ENCODE measurements at places on chromosomes 16 and 17.

GRCh38 chr16:84943620-84944019 lies 67.7 kb downstream of the ZDHHC7 start:
- DNase-seq = no peak

DNA sequence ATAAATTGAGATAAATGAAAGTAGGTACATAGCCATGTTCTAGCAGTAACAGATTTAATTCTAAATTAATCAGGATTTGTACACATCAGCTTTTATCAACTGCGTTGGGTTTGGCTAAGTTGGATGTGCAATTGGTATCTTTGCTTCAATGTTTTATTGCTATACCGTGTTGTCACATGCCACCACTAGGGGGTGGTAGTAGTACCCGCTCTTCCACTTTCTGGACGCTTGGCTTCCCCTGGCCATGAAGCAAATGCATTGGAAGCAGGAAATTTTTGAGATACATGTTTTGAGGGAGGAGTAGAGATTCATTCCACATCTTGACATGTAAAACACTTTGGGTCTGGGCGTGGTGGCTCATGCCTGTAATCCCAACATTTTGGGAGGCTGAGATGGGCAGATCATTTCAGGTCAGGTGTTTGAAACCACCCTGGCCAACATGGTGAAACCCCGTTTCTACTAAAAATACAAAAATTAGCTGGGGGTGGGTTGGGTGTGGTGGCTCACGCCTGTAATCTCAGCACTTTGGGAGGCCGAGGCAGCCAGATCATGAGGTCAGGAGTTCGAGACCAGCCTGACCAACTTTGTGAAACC lies 58.6 kb downstream of the EMP2 start:
- DNase-seq = peak; percentile 64

DNA sequence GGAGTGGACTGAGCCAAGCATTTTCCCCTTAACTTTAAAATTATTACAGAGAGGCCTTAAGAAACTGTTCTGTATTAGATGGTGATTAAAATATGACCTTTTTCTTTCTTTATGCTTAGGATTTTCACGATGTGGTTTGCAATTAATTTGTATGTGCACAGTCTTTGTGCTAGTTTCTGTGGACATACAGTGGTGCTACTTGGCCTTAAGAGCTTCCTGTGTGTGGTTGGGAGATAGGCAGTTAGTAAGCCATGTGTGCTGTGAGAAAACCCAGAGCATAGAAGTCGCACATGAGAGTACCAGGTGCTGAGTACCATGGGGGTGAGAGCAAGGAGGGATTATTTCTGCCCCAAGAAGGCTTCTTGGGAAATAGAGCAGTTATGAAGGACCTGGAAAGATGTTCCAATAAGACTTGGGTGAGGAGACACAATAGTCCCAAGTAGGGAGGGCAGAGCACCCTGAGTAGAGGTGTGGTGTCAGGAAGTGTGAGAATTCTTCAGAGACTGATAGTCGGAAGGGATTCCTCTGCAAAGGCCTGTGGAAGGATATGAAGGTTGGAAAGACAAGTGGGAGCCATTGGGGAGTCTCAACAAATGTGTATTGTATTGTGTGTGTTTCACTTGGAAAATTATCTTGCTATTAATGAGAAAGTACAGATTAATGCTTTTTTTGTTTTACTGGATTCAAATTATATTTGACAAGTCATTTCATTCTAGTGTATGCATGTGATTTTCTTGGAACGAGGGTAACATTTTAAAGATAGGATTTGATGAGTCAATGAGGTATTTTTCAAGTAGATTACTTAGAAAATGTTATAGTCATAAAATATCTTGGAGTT lies 239.9 kb downstream of the PRKCA start:
- peak; percentile 43 for DNase-seq

DNA sequence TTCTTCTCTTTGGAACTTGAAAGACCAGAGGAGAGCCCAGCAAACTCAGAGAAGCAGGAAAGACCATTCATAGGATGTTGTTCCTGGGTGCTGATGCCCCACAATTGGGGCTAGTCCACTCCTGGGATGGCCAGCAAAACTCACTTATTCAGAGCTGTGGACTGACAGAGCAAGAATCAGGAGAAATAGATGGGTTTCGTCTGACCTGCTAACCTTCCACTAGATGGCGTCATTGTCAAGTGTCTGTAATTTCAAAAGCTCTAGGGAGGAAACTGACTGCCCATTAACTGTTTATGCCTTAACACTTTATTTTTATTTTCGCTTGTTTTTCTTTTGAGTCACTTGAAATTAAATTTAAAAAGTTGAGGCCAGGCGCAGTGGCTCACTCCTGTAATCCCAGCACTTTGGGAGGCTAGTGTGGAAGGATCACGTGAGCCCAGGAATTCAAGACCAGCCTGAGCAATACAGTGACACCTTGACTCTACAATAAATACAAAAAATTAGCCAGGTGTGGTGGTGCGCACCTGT lies 28.7 kb upstream of the MILR1 start:
- DNase-seq = peak; percentile 58

DNA sequence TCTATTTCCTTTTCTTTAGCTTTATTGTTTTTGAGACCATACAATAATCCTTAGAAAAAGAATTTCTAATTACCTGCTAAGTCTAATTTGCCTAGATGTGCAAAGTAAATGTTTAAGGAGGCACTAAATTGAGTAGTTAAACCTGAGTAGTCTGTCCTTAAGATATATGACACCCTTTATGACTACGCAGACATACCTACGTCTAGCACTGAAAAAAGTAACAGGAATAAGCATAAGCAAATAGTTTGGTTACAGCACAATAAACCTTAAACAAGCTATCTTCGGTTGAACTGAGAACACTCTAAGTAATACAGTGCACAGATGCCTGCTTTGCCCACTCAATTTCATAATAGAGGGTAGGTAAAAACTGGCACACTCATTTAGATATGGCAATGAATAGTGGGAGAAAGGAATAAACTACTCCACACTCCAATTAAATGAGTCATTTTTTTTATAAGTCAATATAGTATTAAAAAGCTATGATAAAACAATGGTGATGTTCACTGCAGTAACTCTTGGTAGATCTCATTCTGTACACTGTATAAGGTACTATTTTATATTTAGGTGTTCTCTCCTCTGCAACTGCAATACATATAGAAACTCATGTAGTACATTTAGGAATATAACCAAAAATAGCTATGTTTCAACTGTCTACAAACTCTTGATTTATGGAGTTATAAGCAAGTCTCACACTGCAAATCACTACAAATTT lies 19.7 kb upstream of the INTS2 start:
- DNase-seq = no peak

GRCh38 chr17:37206299-37206698 lies 169.5 kb upstream of the C17orf78 start:
- no peak for DNase-seq

GRCh38 chr16:74607310-74607961 lies 522 bp upstream of the GLG1 start:
- no peak for DNase-seq

DNA sequence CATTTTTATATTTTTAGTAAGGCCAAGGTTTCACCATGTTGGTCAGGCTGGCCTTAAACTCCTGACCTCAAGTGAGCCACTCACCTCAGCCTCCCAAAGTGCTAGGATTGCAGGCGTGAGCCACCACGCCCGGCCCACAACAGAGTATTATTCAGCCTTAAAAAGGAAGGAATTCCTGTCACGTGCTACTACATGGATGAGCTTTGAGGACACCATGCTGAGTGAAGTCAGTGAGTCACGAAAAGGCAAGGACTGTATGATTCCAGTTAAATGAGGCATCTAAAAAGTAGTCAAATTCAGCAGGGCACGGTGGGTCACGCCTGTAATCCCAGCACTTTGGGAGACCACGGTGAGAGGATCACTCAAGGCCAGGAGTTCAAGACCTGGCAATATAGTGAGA lies 9.7 kb downstream of the CSF3 start:
- DNase-seq = no peak

DNA sequence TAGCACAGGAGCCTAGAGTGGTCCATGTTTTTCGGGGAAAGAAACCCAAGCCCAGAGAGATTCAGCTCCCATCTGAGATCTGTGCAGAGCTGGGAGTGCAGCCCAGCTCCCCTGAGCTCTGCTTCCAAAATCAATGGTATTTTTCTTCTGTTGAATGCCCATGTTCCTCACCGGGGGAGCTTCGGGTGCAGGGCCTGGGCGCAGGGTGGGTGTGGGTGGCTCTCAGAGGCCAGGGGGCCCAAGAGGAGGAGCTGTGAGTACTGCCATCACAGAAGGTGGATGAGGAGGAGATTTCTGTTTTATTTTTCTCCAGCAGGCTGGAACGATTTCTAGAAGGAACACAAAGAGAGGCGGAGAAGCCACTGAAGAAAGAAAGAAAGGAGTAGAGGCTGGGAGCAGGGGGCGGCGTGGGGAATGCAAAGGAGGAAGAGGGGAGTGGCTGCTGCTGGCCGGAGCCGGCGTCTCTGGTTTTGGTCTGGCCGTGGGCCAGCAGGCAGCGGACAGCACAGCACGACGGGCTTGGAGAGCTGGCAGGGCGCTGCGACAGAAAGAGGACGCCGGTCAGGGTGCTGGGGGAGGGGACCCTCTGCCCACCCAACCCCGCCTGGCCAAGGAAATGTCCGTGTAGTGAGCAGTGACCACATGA lies 76.2 kb upstream of the KSR1 start:
- no peak for DNase-seq

DNA sequence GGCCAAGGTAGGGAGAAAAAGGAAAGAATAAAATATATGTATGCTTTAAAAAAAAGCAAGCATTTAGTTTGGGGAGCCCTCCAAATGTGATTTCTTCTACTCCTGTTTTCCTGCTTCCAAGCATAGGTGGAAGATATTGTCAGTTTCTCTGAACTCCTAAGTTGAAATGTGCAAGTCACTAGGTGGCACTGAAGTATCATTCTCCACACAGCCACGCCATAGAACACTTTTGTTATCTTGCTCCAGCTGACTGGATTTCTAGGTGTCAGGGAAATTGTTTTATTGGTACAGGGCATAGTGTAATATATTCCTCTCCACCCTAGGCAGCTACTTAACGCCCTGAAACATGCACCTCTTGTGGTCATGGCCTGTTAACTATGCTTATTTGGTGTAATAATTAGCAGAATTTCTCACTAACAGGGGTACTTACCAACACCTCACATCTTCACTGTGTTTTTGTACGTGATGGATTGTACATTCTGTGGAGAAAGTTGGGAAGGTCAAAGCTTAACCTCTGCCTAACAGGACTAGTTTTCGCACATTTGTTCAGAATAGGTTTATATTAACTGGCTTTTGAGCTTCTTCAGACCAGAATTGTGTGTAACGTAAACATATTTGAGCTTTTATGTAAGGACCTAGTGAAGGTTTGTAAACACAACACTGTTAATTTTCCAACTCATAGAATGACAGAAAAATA lies 69.3 kb downstream of the FTO start:
- peak; percentile 6 for DNase-seq

DNA sequence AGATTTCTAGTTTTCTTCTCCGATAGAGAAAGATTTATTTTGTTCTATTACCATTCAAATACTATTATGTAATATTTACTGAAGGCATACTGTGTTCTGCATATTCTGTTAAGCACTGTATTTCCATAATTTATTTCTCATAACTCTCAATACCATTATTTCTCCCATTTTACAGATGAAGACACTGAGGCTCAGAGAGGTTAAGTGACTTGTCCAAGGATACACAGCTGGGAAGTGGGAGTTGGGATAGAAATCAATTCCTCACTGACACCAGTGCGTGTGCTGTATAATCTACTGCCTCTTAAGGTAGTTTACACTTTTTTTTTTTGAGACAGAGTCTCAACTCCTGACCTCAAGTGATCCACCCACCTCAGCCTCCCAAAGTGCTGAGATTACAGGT lies 7.4 kb downstream of the NLRC3 start:
- DNase-seq = no peak

DNA sequence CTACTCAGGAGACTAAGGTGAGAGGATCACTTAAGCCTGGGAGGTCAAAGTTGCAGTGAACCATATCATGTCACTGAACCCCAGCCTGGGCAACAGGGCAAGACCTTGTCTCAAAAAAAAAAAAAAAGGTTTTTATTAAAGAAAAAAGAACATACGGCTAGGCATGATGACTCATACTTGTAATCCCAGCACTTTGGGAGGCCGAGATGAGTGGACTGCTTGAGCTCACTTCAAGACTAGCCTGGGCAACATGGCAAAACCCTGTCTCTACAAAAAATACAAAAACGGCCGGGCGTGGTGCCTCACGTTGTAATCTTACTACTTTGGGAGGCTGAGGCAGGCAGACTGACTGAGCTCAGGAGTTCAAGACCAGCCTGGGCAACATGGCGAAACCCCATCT lies 38.4 kb downstream of the RANBP10 start:
- no peak for DNase-seq

- DNase-seq = no peak
Observed at GRCh38 chr17:20960871-20961270, 81.9 kb downstream of the USP22 start.

DNA sequence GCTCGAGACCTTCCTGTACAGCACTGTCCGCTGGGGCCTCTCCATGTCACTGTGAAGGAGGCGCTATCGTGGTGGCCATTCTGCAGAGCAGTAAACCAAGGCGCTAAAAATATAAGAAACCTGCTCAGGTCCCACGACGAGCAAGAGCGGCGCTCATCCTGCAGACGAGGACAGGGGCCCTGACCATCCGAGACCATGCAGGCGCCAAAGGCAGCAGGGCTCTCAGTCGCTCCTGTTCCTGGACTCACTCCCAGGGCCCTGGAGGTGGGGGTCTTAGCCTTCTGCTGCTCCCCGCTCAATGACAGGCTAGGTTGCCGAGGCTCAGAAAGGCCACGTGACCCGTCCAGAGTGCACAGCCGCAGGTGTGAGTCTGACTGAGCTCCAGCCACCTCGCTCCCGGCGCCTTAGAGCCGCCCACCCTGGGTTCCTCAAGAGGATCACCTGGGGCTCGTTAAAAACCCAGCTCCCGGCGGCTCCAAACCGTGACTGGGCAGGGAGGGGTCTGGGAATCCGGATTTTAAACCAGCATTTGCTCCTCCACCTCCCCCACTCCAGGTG lies 509 bp upstream of the ATP2C2 start:
- DNase-seq = no peak

GRCh38 chr17:44272954-44273353 lies 5.0 kb upstream of the SLC4A1 start:
- no peak for DNase-seq

DNA sequence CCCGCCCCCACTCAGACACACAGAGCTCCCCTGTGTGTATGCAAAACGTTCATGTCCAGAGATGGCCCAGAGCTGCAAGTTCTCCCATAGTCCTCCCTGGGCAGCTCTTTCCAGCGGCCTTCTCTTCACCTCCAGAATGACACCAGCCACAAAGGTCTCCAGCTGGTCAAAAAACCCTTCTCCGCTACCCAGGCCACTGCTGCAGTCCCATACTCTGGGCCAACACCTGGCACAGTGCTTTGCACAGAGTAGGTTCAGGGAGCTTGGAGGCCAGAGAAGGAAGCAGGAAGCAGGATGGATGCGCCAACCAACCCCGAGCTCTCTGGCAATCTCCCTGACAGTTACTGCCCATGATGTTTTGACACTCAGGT lies 1.1 kb upstream of the STAT5B start:
- DNase-seq = no peak
